ENCODE measurements at places on chromosomes 6 and 20.

- DNase-seq, result no peak
These were observed 1.4 kb downstream of the C20orf96 start for GRCh38 chr20:288956-289692.

GRCh38 chr6:15419493-15419892, 173.6 kb downstream of the JARID2 start:
- DNase-seq, result no peak

GRCh38 chr6:163538331-163538730, 123.8 kb downstream of the QKI start:
- DNase-seq, result no peak

- no peak for DNase-seq
These were observed 114.8 kb downstream of the MOXD1 start for GRCh38 chr6:132286298-132287019.

DNA sequence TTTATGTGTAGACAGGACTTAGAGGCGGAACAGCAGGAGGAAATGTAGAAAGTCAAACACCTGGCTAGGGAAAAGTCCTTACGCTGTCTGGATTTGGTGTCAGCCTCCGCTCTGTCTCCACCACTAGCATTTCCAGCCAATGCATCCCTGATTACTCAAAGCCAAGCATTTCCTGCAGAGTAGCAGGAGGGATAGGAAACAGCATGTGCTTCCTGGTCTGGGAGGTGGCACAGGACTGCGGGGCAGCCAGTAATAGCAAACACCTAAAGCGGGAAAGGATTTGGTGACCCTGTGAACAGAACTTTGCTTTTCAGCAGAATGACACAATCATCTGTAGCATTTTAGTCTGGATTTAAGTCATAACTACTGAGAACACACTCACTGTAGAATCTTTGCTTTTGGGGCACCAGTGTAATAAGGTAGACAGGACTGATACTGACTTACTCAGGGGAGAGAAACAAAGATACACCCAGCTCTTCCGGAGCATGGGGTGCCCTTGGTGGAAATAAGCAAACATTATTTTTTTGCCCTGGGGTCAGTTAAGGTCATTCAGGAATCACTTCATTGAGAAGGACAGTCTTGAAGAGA, 133.3 kb upstream of the AHI1 start:
- DNase-seq, result no peak

- DNase-seq, result peak; percentile 23
These were observed 38.0 kb downstream of the CST8 start for GRCh38 chr20:23528867-23529431.

- no peak for DNase-seq
These were observed 2.0 kb downstream of the NNAT start for GRCh38 chr20:37523012-37523391.

GRCh38 chr6:85044361-85044760, 280.0 kb upstream of the TBX18 start:
- DNase-seq, result no peak

DNA sequence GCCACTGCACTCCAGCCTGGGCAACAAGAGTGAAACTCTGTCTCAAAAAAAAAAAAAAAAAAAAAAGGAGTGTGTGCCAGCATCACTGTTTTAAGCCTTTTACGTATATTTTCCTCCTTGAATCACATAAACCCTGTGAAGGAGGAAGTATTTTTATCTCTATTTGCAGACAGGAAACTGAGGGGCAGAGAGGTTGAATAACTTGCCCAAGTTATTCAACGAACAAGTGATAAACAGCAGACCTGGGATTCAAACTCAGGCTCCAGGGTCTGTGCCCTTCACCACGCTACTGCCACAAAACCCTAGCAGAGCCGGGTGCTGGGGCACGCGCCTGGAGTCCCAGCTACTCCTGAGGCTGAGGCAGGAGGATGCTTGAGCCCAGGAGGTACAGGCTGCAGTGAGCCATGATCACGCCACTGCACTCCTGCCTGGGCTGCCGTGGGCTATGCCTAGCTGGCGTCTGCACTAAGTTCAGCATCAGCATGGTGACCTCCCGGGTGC, 9.4 kb upstream of the AVP start:
- no peak for DNase-seq

DNA sequence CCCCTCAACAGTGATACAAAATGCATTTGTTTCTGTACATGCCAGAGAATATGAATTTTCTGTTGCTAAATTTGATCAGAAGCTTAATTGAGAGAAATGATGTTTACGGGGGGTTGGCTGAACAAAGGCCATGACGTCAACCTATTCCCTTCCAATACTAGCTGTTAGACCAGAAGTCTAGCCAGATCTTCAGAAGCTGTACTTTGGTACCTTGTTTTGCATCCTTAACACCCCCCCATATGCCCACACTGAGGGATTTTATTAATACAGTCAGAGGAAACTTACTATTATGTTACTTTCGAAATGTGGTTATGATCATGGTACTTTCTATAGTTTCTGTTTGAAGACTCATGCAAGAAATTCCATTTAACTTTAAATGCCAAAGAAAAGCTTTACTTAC, 3.1 kb downstream of the NCOA7 start:
- no peak for DNase-seq

- peak; percentile 98 for DNase-seq
These were observed 639 bp upstream of the ZNF335 start for GRCh38 chr20:45972500-45973183.

DNA sequence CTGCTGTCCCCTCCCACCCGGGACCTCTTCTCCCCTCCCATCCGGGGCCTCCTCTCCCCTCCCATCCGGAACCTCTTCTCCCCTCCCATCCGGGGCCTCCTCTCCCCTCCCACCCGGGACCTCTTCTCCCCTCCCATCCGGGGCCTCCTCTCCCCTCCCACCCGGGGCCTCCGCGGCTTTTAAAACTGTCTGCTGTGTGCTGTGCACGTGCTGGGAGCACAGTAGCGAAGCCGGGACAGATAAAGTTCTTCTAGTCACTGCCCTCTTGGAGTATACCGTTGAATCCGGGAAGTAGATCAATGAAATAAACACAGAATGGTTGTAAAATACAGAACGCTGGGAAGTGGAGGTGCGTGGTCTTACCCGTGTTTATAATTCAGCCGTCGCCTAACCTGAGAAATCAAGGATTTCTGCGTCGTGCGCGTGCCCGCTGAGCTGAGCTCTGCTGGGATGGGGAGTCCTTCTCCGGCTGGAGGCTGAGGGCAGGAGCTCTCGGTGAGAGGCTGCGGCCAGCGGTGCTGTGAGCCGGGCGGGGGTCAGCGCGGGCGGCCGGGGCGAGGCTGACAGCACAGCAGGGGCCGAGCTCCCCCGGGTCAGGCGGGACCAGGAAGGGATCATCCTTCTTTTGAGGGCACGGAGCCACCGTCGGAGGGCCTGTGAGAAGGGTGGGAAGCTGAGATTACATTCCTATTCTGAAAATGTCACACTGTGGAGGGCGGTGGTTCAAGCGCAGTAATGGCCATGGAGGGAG, 19.6 kb upstream of the KIF25 start:
- DNase-seq, result no peak

DNA sequence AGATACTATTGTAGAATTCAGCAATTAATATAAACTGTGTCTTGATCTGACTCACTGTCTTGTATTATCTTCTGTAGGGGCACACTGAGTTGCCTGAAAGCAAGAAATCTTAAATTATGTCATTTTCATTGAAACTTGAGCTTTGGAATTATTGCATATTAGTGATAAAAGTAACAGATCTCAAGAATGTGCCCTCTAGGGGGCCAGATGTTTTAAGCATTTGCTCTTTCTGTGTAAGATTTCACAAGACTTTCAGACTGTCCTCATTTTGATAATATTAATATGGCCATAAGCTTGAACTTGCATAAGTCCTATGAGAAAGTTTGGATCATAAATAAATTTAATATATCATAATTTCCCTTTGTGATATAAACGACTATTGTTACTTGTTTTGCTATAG, 55.5 kb upstream of the MYO6 start:
- DNase-seq, result peak; percentile 37

GRCh38 chr6:24672620-24673182, 5.8 kb downstream of the ACOT13 start:
- no peak for DNase-seq

DNA sequence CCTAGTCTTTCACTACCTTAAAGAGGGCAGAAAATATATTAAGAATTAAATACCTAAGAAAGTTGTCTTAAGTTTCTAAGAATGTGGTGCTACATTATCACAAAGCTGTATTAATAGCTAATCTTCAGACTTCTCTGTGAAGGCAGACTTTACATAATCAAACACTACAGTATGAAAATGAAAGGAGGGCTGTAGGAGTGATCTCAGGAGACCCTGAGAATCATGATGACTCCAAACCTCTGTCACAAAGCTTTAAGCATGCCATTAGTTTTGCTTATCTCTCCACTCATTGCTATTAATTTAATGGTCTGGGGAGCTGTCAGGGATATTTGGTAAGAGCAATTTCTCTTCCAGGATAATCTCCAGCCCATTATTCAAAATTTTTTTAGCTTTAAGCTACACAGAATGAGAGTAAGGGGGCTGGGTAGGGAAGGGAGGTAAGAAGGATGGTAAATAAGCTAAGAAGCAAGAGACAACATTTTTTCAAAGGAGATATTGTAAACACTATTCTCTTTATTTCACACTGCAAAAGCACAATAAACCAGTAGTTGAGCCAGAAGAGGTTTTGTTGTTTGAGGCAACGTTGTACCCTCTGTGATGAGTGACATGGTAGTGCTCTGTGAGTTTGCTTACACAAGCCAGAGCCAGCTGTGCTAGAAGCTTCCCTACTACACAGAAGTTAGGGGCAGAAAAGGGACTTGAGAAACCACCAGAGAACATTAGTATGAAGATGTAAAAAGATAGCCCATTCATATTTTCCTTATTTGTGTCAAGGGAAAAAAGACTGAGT, 258.8 kb downstream of the GMDS start:
- no peak for DNase-seq

DNA sequence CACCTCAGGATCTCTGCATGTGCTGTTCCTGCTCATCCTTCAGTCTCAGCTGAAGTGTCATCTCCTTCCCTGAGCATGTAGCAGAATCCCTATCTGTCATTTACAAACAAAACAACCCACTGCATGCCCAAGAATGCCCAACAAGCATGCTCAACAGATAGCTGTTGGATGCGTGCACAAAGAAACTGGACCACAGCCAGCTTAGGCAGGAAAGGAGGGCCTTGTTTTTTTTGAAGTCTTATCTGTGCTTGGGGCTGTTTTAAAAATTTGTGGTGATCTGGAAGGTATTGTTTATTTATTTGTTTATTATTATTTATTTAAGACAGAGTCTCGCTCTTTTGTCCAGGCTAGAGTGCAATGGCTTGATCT, 18.5 kb upstream of the SLC16A10 start:
- DNase-seq, result no peak

DNA sequence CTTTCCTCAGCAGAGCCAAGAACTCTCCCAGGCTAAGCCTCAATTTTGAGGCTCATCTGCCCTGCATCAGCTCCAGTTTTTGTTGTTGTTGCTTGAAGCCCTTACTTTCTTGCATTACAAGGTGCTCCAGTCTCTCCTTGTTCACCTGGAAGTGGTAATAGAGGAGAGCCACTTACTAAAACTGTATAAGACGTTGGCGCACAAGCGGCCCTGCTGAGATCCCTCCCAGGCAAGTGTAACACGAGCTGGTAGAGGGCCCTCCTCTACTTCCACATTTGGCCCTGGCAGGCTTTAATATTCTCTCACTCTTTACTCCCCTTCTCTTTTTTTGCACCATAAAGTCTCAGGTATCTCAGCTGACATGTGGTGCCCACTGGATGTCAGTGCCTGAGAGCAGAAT, 19.5 kb downstream of the GCM2 start:
- DNase-seq, result no peak

- peak; percentile 73 for DNase-seq
These were observed 782 bp downstream of the MAP3K5 start for GRCh38 chr6:136791296-136792094.

GRCh38 chr6:105515054-105515453, 112.2 kb upstream of the PREP start:
- no peak for DNase-seq

DNA sequence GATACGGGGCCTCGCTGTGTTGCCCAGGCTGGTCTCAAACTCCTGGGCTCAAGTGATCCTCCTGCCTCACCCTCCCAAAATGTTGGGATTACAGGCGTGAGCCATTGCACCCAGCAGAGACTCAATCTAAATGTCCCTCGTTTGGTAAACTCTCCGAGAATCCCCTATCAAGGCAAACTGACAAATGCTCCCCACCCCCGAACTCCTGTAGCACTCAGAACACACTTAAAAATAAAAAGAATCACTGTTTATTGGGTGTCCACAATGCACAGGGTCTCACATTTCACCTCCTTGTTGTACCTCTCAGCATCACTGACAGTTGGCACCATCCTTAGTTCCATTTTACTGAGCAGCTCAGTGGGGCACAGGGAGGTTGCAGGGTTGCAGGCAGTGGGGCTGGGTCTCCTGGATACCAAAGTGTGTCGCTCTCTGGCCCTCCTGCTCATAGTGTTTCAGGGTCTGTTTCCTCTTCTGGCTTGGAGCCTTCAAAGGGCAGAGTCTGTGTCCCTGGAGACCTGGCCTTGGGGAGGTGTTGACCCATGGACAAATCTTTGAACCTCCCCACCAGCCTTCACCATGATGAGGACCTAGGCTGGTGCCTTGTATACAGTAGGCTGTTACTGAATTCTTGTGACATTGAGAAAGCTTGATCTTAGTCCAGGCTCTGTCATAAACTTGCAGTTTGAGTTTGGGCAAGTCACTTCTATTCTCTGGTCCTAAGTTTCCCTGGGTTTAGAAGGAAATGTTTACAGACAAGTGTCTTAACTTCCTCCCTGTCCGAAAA, 8.5 kb upstream of the SRC start:
- no peak for DNase-seq

- no peak for DNase-seq
These were observed 8.4 kb downstream of the CCDC167 start for GRCh38 chr6:37491171-37491829.

DNA sequence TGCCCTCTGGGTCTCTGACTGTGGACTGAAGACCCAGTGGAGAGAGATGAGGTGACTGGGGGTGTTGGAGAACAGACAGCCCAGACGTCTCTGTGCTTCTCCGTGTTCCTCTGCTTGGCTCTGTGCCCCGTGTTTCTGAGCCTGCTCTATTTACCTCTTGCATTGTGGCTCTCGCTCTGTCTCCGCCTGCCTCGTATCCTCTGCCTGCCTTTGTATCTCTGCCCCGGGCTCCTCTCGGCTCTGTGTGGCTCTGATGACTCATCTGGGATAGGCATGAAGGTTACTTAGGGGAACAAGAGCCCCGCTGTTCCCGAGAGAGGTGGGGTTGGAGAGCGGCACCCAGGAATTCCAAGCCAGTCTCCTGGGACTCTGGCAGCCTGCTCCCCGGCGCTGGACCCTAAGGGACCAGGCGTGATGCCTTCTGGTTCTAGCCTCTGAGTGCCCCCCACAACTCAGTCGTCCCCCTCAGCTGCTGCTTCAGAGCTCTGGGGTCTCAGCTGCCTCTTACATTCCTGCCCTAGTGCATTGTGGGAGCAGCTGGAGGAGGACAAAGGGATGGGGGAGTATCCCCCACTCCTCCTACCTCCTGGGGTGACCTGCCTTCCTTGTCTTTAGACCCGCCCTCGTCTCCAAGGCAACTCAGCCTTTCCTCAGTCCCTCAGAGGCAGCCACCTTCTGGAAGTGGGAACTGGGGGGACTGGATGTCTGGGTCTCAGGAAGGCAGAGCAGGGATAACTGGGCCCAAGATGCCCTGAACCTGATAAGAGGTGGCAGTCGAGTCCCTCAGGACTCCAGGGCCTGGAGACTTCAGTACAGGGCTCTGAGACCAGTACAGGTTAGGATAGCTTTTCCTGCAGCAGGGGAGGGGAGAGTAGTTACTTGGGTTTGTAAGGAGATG, 1.9 kb downstream of the DDR1 start:
- peak; percentile 96 for DNase-seq

All from ELR (cell line).